ENCODE measurements at places on chromosomes 1 and 21.

GRCh38 chr1:25117233-25117823, 115.0 kb downstream of the SYF2 start:
- DNase-seq: no peak

DNA sequence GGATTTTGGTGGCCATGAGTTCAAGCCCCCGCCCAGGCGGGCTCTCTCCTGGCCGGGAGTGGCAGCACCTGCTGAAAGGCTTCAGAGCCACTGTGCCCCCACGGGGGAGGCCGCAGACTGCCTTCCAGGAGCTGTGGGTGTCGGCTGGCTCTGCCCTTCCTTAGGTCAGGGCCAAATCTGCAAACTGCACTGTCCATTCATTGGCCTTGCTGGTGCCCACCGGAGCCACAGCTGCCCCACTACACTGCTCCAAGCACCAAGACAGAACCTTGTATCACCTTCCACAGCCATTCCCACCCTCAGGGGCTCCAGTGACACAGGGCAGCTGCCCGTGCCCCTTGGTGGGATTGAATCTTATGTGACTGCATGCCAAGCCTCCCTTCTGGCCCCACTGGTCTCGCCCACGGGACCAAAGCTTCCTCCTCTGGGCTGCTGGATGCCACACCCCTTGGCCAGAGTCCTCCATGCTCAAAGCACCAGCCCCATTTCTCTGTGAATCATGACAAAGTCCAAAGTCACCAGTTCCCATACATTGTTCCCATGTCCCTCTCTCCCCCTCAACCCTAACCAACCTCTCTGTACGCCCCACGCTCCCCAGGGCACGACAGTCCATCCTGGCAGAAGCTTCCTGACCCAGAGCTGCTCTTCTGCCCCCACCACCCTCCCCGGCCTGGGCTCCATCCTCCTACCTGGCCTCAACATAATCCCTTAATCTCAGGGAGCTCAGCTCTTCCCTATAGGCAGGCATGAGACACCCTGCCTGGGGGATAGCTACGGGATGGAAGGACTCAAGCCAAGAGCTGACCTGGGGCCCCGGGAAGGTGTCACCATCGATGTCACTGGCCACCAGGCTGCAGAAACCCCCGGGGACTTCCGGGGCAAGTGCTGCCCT, 20.9 kb upstream of the GPR153 start:
- DNase-seq: no peak

GRCh38 chr1:209207701-209208286, 375.7 kb upstream of the CAMK1G start:
- peak; percentile 6 for DNase-seq

GRCh38 chr1:23848673-23849616, 19.1 kb downstream of the FUCA1 start:
- no peak for DNase-seq

DNA sequence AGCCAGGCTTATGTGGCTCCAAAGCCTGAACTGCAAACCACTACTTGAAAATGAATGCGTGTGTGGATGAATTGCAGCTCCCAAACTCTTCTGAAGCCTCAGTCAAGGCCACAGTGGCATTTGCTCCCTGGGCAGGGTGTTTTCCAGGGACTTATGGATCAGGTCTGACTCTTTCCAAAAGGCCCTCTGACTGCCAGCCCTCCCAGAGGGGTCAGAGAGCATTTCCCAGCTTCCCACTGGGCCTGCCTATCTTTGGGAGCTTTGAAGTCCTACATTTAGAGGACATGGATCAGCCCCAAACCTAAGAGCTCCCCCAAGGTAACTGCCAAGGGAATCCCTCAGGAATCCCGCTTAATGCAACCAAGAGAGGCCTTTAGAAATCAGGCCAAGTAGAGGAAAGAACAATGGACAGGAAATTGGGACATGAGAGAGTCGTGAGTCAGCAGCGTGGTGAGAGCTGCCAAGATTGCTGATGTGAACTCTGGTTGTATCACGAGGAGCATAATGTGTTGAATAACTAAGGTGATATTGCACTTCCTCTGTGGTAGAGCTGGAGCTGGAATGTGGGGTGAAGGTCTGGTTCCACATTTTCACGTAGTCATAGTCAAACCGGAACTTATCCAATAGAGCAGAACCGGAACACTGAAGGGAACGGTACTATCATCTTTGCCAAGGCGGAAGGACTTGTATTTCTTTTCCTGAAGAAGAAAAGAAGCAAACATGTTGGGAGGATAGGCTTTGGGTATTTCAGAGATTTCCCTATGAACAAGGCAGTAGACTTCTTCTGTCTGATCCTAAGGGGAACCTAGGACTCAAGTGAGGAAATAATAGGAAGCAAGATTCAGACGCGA, 99.4 kb upstream of the JUN start:
- peak; percentile 98 for DNase-seq

- DNase-seq: no peak
Observed at GRCh38 chr1:14055442-14056223, 355.6 kb downstream of the PRDM2 start.

- peak; percentile 14 for DNase-seq
Observed at GRCh38 chr1:43427524-43427923, 26.2 kb downstream of the HYI start.

- DNase-seq: no peak
Observed at GRCh38 chr1:9718006-9718680, 66.6 kb downstream of the PIK3CD start.

DNA sequence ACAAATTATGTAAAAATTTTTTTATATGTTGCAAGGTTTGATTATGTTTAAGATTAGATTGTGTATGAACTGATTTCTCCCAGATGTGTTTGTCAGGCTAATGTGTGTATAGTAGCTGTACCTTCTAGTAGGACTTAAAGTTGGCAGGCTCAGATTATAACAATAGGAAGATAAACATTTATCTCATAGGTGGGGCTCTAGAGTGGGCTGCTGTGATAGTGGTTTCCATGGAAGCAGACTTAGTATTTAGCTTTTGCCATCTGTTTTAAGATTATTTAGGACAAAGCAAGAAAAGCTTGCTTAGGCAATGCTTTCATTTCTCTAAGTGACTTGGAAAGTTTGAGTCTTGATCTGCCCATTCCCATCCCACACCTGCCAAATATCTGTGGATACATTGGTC, 187.7 kb upstream of the CACYBP start:
- DNase-seq: no peak

DNA sequence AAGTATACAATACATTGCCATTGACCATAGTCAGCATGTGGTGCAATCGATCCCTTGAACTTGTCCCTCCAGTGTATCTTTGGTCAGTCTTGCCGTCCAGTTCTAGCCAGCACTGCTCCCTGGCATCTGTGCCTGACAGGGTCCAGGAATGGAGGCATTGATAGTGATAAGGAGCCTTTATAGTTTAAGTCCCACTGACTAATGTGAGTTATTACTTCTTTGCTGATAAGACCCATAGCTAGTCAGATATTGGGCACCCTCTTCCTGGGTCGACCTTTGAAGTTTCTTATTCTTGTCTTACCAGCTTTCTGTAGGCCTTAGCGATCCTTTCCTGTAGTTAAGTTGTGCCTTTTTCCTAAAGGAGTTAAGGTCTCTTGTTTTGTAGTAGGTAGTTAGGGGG, 13.0 kb downstream of the UCK2 start:
- no peak for DNase-seq

DNA sequence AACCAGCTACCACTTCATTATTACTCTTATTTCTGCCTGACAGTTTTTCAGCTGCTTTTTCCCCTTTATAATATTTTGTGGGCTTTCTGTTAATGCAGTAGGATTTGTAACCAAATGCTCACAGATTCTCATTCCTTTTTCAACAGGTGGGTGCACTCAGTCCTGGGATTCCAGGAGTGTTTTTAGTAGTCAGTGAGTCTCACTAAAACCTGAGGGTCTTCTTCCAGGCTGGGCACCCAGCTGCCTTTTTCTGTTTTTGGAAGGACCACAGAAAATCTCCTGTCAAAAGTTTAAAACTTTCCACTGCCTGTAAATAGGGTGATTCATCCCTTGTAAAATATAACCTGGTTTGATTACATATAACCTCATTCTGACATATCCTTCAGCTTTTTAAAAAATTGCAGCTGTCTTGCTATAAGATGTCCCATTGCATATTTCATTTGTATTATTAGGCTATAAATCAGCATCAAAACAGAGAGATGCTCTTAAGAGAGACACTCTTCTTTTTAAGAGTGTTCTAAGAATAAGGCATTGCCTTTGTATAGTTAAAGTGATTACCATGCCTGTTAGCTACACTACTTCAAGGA, 16.8 kb upstream of the CEP350 start:
- DNase-seq: no peak

DNA sequence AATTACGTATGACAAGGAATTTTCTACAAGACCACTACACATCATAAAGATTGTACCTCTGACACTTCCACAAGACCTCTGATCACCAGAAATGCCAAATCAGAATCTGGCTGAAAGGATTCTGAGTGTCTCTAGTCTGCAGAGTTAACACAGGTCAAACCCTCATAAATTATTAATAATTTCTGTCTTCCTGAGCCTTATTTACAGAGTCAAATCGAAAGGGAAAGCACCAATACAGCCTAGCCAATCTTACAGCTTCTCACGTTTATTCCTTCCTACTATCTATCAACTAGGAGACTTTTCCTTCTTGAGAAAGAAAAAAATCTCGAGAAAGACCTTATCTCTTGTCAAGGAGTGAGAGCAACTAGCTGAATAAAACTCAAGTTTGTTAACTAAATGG, 2151.6 kb downstream of the MRPL39 start:
- no peak for DNase-seq

DNA sequence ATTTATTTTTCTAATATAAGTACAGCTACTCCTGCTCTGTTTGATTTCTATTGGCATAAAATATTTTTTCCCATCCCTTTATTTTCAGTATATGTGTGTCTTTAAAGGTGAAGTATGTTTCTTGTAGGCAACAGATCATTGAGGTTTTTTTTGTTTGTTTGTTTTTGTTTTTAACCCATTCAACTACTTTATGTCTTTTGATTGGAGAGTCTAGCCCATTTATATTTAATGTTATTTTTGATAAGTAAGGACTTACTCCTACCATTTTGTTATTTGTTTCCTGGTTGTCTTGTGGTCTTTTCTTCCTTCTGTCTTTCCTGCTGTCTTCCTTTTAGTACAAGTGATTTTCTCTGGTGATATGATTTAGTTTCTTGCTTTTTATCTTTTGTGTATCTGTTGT, 285.1 kb upstream of the PROX1 start:
- DNase-seq: no peak

GRCh38 chr1:23619299-23620188, 60.2 kb upstream of the ID3 start:
- DNase-seq: peak; percentile 68

DNA sequence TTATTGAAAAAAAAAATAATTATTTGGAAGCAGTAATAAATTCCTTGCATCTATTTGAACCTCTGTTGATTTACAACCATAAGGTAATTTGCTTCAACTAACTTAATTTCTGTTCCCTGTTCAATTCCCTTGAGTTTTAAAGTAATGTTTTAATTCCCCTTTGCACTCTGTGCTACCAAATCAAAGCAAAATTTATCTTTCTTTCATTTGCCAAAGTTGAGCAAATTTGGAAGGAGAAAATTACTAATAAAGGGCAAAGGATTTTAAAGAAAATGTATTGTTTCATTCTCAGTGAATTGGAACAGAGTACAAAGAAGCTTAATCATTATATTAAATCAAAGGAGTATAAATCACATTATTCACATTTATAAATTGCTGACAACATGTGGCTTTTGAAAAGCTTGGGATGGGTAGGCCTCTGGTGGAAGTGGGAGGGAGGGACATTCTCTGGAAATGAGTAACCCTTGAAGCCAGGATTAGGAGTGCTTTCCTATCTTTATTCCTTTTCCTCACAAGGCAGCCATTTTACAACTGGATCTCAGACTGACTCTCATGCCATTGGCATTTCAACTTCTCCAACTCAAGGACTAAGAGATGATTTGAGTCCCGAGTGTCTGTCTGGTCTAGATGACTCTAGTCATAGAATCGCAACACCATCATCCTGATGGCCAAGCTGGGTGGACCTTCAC, 331.6 kb upstream of the DUSP10 start:
- DNase-seq: no peak

GRCh38 chr1:41894808-41895483, 23.8 kb downstream of the HIVEP3 start:
- DNase-seq: no peak

DNA sequence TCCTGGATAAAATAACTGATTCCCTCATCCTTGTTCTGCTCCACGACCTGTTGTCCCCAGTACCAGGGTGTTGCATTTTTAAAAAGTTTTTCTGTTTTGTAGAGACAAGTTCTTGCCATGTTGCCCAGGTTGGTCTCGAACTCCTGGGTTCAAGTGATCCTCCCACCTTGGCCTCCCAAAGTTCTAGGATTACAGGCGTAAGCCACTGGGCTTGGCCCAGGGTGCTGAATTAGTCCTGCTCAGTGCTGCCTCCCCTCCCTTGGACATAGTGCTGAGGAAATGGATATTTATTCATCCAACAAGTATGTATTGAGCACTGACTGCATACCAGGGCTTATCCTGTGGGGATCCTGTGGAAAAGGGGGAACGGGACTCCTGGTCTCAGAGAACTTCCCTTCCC, 126.4 kb downstream of the PTPRU start:
- no peak for DNase-seq

DNA sequence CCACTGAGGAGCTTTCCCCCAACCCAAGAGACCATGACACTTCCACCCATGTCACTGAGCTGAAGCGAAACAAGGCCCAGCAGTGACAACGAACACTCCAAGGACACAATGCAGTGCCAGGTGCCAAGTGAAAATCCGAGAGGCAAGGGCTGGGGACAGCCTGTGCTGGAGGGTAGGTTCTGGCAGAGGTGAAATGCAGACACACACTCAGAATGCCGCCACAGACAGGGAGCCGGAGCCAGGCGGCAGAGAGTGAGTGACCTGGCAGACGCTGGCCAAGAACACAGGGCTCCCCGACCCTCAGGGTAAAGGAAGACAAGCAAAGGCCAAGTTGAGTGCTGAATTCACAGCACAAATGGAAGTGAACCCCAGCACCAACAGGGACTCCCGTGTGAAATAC, 78.9 kb downstream of the CD46 start:
- no peak for DNase-seq

DNA sequence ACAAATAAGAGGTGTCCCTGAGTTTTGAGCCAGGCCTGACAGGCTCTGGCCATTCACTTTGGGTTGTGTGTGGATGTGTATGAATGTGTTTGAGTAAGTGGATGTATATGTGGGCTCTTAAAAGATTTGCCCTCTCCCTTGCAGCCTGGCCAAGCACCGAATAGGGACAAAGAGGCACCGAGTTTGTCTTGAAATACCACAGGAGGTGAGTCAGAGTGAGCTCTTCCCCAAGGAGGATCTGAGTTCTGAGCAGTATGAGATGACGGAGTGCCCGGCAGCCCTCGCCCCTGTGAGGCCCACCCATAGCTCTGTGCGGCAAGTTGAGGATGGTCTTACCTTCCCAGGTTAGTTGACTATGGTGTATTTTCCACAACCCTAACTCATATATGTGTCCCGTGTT, 19.0 kb downstream of the KDM4A start:
- DNase-seq: no peak

- DNase-seq: peak; percentile 25
Observed at GRCh38 chr1:115595279-115596079, 46.3 kb upstream of the VANGL1 start.

Measured in NCI-H2029 treated with DMSO at 0.1 percent for 48 hours (cell line).